ENCODE measurements at places on chromosomes 16 and 17.

DNA sequence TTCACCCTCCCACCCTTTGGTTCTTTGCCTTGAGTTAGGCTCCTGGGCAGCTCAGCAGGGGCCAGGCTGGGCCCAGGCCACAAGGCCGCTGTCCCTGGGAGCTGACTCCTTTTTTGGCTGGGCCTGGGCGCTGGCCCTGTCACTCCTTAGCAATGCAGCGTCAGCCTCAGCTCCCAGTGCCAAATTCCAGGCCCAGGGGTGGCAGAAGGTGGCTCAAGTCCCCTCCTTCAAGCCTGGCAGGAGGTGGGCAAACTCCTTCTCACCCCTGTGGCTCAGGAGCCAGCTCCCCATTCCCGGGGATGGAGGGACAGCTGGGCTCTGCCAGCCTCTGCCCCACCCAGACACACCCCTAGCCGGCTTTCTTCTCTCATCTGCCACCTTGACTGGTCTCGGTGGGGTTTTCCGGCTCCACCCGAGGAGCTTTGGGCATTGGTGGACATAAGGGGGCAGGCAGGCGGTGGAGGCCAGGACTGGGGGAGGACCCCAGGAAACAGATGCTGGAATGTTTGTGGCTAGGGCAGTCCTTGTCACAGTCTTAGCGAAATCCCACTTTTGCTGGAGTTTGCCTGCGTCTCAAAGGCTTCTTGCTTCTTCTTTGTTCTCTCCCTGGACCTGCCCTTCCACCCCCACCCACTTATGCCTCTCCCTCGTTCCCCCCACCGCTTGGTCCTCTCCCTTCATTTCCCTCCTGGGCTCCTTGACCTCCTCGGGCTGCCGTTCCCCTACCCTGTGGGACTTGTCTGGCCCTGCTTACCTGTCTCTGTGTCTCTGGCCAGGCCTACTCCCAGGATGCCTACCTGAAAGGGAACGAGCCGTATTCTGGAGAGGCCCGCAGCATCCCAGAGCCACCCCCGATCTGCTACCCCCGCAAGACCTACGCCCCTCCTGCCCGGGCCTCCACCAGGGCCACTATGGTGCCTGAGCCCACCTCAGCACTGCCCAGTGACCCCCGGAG is 37.4 kb downstream of the ARHGAP23 start:
- no peak for DNase-seq

DNA sequence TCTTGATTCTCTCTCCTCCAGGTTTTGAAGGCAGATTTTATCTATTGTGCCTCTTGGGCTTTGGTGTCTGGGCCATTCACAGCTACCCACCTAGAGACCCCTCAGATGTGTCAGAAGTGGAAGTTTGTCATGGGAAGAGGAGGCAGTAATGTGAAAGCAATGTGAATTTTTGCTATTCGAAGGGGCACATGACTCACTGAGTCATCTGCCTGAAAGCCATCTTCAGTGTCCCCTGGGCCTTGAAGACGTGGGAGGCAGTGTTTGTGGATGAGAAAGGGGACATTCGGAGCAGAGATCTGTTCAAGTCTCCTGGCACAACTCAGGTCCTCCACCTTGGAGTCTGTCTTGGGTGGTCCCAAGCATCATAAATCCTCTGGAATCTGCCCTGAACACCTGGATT is 530.2 kb downstream of the NPIPA7 start:
- DNase-seq, result no peak

GRCh38 chr16:3690470-3690928 is 26.8 kb downstream of the TRAP1 start:
- no peak for DNase-seq

GRCh38 chr16:75494184-75494583 is 1.1 kb downstream of the CHST6 start:
- no peak for DNase-seq

GRCh38 chr16:4060009-4060408 is 56.2 kb downstream of the ADCY9 start:
- DNase-seq, result no peak

GRCh38 chr17:80902963-80903611 is 88.6 kb upstream of the CHMP6 start:
- DNase-seq, result no peak

DNA sequence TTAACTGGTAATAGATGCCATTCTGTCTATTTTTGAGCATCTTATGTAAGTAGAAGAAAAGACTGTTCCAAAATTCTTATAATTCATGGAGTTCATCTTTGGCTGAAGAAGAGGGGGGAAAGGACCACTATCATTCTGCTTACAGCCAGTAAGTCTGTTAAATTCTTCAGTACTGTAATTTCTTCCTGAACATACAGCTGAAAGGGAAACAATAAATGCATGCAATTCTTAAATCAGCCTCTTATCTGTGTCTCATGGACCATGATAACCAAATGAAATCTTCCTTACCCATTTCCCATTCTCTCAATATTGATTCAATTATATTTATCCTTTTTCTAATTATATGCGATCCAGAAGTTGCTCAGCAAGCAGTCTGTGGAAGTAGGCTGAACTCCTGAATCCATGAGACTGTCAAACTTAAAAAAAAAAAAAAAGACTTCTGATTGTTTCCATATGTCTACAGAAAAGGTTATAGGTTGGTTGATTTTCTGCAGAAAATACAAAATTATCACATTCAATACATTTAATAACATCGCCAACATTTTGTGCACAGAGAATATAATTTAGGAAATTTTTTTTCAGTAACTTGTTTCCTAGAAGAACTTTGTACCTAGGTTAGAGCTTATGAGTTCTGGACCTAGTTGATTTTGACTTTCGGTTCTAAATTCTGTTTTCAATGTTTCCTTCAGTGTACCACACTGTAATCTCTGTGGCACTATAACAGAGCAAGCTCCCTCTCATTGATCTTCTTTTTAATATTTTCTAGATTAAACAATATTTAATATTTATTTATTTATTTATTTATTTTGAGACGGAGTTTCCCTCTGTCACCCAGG is 1.2 kb upstream of the ABCA9 start:
- no peak for DNase-seq

DNA sequence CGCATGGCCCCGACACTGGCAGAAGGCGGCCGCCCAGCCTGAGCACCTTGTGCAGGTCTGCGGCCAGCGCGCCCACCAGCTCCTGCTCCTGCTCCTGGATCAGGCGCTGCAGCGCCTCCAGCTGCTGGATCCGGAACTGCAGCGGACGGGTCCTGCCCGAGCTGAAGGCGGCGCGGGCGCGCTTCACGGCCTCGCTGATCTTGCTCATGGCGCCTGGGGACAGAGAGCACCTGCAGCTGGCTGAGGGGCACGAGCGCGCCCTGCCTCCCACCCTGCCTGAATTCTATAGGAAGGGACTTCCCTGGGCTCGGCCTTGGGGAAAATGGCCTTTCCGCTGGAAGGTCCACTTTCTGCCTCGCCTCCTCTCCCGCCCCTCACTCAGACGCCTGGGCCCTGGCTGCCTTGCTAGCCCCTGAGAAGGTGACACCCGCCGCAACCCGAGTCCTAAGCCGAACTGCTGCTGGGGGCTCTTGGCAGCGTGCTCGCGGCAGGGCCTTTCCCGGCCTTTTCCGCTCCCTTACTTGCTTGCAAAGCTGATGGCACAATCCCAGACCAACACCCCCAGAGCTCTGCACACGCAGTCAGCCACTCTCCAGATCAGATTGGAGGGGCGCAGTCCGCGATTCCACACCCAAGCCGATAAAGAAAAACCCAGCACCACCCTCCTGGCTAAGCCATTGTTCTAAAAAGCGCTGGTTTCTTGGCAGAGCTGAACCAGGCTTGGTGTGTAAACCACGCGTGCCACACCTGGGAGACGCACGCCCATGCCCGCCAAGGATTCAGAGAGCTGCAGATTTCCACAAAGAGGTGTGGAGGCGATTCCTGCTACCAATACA is 3.0 kb downstream of the ALDH3A1 start:
- DNase-seq, result no peak

GRCh38 chr16:50528820-50529219 is 19.4 kb upstream of the NKD1 start:
- no peak for DNase-seq

DNA sequence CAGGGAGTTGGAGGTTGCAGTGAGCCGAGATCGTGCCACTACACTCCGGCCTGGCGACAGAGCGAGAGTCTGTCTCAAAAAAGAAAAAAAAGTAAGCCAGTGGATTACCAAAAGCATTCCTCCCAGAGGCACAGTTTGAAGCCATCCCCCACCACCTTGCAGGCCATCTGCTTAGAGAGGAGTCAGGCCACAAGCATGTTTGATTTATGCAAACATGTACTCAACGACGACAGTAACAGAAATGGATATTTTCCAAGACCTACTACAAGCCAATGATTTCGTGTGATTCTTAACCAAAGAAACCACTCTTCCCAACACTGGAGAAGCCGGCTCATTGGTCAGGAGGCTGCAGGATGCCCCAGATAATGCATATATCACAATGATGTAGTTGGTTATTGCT is 34.8 kb downstream of the MYH13 start:
- no peak for DNase-seq

- DNase-seq, result no peak
These were observed 296.6 kb downstream of the MAF start for GRCh38 chr16:79303959-79304387.

GRCh38 chr16:89013692-89014402 is 36.8 kb upstream of the CBFA2T3 start:
- no peak for DNase-seq

- no peak for DNase-seq
These were observed 2.8 kb downstream of the ZNF319 start for GRCh38 chr16:57997528-57998265.

GRCh38 chr17:41492771-41493170 is 3.1 kb upstream of the KRT36 start:
- DNase-seq, result no peak

GRCh38 chr17:79243603-79243990 is 169.0 kb downstream of the ENGASE start:
- no peak for DNase-seq

DNA sequence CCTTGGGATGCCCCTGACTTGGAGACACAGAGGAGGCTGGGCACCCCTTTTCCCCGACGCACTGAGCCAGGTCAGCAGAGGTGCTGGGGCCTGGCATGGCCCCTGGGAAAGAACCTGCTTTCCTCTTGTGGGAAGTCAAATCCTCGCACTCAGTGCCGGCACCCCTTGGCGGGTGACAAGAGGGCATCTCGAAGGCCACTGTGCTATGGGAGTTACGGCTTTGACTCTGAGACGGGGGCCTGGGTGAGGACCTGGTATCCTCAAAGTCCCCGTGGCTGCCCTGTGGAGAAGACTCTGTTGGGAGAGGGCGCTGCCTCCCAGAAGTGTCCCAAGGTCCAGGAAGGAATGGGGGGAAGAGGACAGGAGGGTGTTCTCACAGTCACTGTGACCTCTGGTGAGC is 117.0 kb downstream of the METRNL start:
- no peak for DNase-seq

- no peak for DNase-seq
These were observed 42.4 kb downstream of the C16orf95 start for GRCh38 chr16:87274794-87275193.

- no peak for DNase-seq
These were observed 54.7 kb downstream of the VPS35L start for GRCh38 chr16:19610200-19610599.

DNA sequence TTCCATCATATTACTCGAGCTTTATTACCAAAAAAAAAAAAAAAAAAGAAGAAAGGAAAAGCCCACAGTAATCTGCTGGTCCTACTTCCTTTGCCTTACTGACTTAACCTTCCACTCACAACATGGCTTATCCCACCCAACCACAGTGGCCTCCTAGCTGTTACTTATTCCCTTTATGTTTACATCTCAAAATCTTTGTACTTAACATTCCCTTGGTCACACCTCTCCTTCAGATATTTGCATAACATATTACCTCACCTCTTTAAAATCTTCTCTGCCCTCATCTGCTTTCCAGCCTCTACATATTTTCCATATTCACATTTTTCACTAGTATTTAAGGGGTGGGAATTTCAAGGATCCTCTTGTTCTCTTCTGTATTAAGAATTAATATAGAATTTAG is 327.0 kb upstream of the TBX2 start:
- DNase-seq, result no peak

DNA sequence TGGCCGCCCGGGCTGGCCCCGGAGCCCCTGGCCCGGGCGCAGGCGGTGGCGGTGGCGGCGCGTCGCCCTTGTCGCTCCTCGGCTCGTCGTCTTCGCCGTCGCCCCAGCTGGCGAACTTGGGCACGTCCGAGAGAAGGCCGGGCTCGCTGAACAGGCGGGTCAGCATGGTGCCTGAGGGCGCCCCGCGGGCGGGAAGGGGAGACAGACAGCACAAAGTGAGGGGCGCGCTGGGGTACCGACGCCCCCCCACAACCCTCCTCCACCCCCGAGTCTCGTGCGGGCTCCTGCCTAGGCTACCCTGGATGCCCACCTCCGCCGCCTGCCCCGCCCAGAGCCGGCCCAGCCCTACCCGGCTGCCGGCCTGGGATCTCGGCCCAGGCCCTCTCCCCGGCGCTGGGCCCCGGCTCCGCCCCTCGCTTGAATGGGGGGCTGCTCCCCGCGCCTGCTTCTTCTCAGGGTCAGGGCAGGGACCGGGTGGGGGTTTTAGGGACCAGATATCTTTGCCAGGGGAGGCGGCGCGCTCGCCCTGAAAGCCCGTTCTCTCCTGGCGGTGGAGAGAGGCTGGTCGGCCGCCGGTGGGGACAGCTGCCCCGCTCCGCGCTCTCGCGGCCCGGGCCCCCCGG is 1.2 kb downstream of the NEUROD2 start:
- no peak for DNase-seq

- DNase-seq, result no peak
These were observed 22.6 kb downstream of the ZFHX3 start for GRCh38 chr16:73025151-73025855.

GRCh38 chr16:73253922-73254480 is 206.1 kb upstream of the ZFHX3 start:
- DNase-seq, result no peak

DNA sequence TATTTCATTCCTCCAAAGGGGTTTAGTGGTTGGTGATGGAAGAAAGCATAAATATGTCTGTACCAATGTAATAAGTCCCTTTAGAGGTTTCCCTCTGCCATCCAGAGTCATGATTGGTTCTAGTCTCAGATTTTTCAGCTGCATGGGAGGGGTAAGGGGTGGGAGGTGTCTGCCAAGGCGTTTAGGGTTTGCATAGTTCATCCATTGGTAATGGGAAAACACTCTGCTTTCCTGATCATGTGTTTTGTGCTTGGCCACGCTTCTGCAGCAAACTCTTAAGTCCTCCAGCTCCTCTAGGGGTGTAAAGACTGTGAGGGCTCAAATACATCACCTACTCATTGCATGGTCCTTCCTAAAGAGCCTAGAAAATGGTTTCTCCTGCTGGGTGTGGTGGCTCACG is 29.8 kb downstream of the LIG3 start:
- no peak for DNase-seq

GRCh38 chr17:35476283-35476820 is 27.8 kb upstream of the SLFN13 start:
- no peak for DNase-seq

GRCh38 chr17:10799407-10799806 is 4.5 kb downstream of the TMEM238L start:
- DNase-seq, result no peak

DNA sequence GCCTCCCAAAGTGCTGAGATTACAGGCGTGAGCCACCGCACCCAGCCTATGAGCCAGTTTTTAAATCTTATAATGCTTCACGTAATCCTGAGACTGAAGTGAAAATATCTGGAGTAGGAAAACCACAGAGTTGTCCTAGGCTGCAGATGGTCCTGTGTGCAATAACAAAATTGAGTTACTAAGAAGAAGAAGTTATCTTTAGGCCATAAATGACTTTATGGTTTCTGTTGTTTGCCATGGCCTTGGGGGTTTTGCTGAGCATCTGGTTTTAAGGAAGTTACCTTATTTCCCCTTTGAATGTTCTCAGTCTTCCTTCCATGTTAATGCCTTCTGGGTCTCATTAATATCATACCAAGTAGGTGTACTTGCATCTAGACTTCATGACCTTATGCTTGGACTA is 16.5 kb downstream of the NMT1 start:
- DNase-seq, result no peak

All from cortex of kidney (tissue), 1 donor.